Activated naive CD4-positive, alpha-beta T cell treated with anti-CD3 and anti-CD28 coated beads for 36 hours (primary cell): ENCODE measurements at places on chromosomes 11 and 22. TPM values are rescaled to one million over a fixed set of nuclear protein-coding genes. Genes with fewer than 3 reads are reported as not detected.

DNA sequence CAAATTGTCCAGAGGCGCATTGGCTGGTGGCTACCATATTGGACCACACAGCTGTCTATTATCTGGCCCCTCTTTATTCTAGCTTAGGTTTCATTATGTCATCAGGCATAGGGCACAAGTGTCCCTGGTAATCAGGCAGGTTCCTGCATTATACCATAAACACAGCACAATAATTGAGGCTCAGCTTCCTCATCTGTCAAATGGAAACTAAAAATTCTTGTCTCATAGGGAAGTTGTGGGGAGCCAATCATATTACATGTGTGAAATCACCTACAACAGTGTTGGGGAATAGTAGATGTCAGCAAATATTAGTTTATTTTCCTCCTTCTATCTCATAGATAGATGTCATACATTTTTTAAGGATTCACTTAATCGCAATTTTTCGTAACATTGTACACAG is 231.0 kb upstream of the SORL1-AS1 start:
- DNase-seq = no peak

- DNase-seq = no peak
Observed at GRCh38 chr11:120489799-120490198, 21.7 kb upstream of the GRIK4 start.

DNA sequence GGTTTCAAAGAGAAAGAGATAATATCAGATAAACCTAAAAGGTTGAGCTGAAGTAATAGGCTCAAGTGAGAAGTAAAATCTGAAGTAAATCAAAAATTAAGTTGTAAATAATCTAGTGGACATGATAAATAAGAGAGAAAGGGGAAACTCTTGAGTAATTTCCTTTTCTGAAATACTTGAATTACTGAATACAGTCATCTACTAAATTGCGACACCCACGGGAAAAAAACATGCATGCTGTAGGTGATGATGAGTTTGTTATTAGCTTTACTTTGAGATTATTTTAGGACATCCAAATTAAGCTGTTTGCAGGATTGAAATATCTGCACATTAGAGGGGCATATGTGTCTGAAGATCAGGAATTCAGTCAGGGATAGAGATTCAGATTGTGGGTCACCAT is 50.0 kb upstream of the CARD18 start:
- no peak for DNase-seq

CBX7 gene
- total RNA-seq = 20.8 TPM
